ENCODE measurements at places on chromosomes 16 and 17.

DNA sequence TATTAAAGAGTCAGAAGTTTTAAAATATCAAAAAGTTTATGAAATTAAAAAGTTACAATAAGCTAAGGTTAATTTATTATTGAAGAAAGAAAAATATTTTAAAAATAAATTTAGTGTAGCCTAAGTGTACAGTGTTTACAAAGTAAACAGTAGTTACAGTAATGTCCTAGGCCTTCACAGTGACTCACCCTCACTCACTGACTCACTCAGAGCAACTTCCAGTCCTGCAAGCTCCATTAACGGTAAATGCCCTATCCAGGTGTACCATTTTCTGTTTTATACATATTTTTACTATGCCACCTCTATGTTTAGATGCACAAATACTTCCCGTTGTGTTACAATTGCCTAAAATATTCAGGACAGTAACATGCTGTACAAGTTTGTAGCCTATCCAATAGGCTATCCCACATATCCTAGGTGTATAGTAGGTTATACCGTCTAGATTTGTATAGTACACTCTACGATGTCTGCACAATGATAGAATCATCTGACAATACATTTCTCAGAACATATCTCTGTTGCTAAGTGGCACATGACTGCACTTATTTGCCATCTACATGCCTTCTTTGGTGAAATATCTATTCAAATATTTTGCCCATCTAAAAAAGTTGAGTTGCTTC, 67.2 kb upstream of the WSB1 start:
- no peak for DNase-seq

DNA sequence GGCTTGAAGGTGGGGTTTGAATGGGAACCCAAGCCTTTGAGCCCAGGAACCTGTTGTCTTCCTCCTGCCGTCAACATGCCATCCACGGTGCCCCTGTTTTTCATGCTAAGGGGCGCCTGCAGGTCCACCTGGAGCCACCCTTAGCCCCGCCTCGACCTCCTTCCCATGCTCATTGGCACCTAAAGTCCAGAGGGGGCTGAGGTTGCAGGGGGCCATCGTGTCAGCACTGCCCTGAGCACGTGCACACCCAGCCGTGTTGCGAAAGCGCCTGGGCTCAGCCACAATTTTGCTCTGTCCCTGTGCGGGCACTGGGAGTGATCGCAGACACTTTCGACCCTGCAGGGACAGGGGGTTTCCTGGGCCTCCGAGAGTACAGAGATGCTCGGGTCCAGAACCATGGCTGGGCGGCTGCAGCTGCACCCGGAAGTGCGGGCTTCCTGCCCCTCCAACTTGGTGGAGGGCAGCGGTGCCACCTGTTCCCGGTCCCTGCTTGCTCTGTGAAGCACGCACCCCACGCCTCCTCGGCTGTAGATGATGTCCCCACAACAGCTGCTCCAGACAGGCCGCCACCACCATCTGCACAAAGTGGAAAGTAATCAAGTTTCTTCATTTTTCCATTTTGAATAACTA, 454.7 kb downstream of the CDH8 start:
- no peak for DNase-seq

- no peak for DNase-seq
Observed at GRCh38 chr17:49285716-49286115, 55.1 kb upstream of the PHOSPHO1 start.

DNA sequence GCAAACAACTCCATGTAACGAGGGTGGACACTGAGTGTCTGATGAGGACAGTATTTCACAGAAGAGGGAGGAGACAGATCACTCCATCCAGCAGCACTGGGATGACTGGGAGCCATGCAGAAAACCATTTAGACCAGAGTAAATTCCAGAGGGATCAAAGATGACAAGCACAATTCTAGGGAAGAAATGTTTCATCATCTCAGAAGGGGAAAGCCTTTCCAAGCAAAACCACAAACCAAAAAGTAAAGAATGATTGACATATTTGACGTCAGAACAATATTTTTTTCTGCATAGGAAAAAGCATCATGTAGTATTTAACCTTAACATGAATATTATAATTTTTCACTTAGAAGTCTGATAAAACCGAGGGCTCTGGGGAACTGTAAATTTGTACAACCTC, 4.8 kb downstream of the DNASE1 start:
- no peak for DNase-seq

DNA sequence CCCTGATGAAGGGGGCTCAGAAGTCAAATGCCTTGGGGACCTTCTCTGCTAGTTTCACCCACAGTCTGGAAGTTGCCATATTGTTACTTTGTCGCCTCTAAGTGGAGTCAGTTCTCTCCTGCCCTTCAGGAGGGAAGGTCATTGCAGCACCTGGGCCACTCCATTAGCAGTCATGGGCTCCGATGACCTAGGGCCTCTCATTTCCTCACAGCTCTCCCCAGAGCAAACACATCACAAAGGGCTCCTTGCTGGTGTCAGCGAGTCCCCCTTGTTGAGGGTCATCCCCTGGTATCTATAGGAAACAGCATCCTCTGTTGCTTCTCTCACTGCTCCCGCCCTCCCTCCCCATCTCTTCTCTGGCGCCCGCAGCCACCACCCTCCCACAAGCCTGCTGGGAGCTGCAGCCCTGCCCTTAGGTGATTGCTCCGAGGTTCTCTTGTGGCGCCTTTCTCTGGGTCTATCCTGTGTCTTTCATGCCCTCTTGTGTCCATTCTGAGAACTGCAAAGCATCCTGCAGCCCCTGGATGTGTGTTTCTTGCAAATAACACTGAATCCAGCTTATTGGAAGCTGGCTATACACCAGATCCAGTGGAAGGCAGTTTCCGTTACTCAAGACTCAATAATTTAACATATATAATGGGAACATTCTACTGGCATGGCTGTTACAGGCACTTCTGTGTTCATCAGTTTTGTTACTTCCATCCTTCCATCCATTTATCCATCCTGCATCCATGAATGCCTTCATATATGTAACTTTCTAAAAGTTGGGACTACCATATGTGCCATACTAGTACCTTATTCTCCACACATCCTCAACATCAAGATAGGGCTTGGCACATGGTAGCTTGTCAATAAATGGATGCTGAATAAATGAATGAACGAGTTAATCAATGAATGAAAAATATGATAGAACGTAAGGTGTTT, 21.2 kb downstream of the PDILT start:
- DNase-seq: peak; percentile 47

GRCh38 chr17:34723875-34724274, 144.5 kb downstream of the TMEM132E start:
- no peak for DNase-seq

DNA sequence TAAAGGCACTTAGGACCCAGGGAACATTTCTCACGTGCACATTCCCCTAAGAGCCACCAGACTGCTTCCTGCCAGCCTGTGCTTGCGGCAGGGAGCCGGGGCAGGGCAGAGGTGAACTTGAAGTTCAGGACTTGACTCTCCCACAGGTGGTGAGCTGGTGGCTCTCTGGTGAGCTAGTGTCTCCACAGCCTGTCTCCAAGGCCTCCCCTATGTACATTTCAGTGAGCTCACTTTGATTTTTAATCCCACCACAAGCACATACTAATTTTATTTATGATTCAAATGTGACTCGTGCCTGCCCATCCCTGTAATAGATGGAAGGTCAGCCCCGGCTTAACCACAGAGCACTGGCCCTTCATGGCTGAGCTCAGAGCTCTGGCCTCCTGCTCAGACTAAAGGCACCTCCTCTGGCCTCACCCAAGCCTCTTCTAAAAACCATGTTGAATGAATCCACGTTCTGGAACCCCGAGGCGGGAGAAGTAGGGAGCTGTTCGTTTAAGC, 9.2 kb downstream of the SNN start:
- no peak for DNase-seq

DNA sequence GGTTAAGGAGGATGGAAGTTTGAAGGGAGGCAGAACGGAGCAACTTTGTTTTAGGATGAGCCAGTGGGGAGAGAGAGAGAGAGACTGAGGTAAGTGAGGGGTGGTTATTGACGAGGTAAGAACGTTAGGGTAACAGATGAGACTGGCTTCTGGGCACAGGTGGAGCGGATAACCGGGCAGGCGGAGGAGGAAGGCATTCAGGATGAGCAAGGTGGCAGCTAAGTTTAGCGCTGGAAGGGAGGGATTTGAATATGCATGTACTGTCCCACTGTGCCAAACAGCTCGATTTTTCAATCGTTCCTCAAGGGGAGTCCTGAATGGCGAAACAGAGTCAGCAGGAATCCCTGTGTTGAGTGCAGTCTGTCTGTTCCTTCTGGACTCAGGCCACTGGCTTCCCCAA, 35.8 kb downstream of the CACNG3 start:
- DNase-seq: no peak

DNA sequence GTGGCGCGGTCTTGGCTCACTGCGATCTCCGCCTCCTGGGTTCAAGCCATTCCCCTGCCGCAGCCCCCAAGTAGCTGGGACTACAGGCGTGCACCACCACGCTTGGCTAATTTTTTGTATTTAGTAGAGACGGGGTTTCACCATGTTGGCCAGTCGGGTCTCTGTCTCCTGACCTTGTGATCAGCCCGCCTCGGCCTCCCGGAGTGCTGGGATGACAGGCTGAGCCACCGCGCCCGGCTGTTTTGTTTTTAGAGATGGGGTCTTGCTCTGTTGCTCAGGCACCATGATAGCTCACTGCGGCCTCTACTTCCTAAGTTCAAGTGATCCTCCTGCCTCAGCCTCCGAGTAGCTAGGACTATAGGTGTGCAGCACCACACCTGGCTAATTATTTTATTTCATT, 27.2 kb downstream of the ZNF750 start:
- DNase-seq: peak; percentile 26

DNA sequence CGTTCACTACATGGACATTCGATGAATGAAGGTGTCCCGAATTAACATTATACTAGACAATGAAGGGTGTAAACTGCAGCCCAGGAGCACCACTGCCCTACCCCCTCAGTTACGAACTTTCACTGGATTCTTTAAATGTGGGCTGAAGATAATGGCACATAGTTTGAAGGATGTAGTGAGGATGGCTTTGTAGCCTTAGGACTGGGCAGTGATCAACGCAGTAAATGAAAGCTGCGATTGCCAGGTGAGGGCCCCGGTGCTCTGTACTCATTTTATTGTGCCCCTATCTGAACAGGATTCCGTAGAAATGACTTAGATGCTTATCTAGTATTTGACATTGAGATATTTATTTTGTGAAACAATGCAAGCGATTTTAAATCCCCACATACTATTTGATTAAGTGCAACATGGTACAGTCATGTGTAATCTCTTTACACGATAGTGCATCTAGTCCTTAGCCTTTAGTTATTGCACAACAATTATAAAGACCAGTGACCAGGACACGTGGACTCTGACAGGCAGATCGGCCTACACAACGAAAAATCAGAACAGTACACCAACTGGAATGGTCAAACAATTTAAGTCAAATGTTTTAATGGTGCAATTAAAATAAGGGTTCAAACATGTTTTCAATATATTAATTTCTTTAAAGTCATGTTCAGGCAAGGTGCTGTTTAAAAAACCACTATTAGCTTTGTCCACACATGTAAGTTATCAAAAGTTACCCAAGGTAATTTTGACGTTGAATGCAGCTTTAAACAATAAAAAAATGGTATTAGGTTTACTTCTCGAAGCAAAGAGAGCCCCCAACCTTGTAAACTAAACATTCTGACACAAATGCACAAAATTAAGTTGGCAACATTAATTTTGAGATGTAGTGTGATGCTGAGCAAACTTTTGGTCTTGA, 17.4 kb upstream of the ERN1 start:
- DNase-seq: no peak

DNA sequence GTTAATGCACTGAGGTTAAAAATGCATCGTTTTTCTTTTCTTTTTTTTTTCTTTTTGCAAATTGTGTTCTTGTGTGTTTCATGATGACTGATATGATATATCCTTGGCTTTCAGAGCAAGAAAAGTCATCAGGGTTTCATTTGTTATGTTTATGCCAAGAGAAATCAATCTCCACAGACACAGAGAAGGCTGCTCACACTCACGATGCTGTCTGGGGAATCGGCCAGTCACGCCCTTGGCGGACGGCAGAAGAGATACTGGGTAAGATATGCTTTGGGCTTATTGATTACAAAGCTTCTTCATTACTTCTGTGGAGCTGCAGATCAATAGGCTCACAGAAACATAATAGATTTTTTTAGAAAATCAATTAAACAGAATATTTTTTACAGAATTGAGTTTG, 42.2 kb upstream of the TNRC6C start:
- no peak for DNase-seq

DNA sequence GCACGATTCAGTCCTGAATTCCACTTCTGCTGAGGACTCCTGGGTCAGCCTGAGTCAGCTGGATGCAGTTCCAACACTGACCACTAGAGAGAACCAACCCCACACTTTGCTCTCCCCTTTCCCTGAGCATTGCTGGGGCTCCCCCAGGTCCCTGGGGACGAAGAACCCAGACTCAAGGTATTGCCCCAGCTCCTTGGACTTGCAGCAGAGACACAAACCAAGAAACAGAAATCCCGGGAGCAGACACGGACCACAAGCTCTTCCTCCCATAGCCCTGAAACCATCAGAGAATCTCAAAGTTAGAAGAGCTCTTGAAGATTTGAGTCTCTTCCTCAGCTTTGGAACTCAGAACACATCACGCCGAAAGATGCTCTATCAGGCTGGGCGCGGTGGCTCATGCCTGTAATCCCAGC, 678 bp upstream of the GH1 start:
- no peak for DNase-seq
